Hematopoietic multipotent progenitor cell treated with erythropoietin and hydrocortisone succinate and interleukin-3 and kit ligand, for 8 days (in vitro differentiated cells): ENCODE measurements at places on chromosomes 3 and 15.

DNA sequence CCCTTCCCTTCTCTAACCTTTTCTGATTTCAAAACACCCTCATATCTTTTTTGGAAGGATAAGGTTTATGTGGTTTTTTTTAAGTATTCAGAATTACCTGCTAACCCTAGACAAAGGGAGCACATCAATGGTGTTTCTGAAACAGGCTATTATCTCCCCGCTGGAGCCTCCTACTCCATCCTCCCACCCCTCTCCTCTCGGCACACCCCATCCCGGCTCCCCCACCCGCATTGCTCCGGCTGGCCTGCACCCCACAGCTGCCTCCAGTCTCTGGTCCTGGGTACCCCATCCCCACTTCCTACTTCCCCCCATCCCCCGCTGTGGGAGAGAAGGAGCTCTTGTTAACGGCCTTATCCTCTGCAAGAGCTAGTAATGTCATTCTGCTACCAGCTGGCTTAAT lies 59.2 kb downstream of the PDIA5 start:
- no peak for DNase-seq

GRCh38 chr15:81939604-81940440 lies 106.0 kb downstream of the MEX3B start:
- DNase-seq: peak; percentile 84

GRCh38 chr3:112653881-112654300 lies 12.9 kb upstream of the CCDC80 start:
- no peak for DNase-seq

DNA sequence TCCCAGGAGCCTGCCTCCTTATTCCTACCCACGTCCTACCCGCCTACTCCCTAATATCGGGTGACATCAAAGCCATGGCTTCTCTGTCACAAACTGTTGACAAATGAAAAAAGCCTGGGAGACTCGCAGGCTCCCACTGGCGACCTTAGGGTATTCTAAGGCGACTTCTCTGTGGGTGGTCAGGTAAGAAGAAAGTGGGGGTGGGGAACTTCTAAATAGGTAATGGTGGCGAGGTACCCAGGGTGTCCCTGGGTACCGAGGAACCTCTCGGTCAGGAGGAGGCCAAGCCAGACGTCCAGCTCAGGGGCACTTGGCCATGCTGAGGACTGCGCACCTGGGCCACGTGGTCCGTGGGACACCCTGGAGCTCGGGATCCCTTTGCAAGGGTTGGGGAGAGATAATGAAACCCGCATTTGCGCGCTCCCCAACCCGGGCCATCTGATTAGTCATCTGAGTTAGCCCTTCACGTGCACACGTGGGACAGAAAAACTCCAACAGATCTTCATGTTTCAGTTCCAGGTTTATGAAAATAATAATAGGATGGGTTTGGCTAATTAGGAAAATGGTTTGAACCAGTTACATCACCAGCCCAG lies 78.2 kb downstream of the NR2F2 start:
- DNase-seq: no peak

GRCh38 chr3:29065211-29065785 lies 215.6 kb upstream of the RBMS3 start:
- DNase-seq: no peak

- DNase-seq: no peak
These were observed 1.3 kb upstream of the MASP1 start for GRCh38 chr3:187292631-187293515.

DNA sequence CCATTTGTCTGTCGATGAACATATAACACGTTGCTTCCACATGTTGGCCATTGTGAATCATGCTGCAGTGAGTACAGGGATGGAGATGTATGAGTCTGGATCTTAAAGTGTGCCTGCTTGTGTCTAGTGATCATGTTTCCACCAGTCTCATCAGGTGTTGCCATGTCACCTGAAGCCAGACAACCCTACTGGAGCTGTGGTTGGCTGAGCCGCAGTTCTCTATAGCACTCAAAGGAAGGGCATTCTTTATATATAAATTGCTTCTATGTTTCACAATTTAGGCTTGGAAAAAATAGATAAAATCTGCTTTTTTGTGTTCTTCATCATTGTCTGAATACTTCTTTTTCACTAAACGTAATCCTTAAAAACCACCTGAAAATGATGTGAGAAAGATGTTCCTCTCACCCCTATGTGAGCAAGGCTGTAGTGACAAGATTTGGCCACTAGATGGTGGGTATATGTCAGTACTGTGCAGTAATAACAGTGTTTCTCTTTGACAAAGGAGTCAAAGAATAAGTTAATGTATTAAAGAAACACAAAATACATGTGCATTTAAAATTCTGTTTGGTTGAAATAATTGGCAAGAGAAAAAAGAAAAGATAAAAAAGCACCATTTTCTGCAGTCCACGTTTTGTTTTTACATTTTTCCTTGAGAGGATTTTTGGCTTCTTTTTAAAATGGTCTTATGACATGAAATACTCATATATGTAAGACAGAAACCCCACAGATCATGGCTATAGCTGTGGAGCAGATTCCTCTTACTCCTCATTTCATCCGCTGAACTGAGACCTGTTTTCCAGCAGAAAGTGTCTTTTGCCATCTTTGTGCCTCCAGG lies 394.5 kb upstream of the DPPA4 start:
- peak; percentile 36 for DNase-seq

GRCh38 chr3:144879701-144880100 lies 908.1 kb downstream of the DIPK2A start:
- DNase-seq: no peak

DNA sequence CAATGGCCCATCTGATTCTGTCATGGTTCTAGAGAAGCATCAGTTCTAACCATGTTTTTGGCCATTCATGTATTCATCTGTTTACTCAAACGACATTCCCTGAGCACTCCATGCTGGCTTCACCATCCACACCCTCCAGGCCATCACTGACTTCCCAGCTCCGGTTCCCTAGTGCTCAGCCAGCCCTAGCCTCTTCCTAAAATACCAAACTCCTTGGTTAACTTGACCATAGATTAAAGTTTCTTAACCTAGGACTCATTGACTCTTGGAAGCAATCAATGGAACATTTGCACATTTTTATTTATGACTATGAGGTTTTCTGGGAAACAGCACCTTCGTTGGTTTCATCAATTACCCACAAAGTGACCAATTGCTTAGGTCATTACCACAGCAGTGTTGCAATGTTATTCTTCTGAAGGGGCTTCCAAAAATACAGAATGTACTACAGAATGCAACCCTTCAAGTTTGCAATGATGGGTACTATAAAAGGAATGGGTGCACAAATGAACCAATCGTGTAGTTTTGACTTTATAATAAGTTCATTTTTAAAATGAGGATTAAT lies 27.2 kb upstream of the SLC25A36 start:
- DNase-seq: no peak

DNA sequence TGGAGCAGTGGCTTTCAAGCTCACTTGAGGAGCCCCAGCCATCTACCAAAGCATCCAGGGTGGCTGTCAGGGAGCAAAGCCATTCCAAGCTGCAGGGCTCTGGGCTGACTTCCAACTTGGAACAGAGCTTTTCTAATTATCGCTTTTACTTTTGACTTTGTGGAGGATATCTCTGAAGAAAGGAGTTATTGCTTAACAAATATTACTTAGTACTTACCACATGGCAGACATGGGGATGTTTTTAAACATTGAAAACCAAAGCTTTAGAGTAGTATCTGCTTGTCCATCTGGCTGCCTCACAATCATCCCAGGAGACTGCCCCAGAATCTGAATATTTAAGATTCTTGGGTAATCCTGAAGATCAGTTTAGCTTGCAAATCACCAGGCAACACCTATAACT lies 8.9 kb downstream of the TAGLN3 start:
- no peak for DNase-seq

GRCh38 chr3:70774641-70775040 lies 462.2 kb upstream of the MDFIC2 start:
- no peak for DNase-seq

DNA sequence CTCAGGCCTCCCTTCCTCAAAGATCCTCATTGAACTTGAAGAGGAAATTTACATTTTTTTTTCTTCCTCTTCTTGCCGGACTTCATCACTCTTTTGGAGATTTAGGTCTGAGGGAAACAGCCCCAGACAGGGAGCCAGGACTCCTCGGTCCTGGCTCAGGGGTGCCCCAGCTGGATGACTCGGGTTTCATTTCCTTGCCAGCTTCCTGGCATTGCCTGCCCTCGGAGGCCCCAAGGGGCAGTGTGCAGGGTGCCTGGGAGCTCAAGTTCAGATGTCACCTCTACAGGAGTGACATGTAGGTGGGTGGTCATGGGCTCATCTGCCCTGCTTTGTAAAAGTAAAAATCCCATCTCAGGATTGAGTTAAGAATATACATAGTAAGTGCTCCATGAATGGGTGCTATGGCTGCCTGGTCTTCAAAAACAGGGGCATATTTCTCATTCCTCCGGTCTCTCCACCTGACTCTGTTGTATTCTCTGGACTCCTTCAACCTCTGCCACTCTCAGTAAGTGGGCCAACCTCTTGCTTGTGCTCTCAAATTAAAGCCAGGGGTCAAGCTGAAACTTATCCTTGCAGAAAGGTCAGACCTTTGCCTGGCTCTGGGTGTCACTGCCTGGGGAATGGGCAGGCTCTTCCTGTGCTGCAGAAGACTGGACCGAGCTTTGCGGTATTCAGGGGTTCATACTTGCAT lies 51.8 kb downstream of the SMAD6 start:
- DNase-seq: no peak

DNA sequence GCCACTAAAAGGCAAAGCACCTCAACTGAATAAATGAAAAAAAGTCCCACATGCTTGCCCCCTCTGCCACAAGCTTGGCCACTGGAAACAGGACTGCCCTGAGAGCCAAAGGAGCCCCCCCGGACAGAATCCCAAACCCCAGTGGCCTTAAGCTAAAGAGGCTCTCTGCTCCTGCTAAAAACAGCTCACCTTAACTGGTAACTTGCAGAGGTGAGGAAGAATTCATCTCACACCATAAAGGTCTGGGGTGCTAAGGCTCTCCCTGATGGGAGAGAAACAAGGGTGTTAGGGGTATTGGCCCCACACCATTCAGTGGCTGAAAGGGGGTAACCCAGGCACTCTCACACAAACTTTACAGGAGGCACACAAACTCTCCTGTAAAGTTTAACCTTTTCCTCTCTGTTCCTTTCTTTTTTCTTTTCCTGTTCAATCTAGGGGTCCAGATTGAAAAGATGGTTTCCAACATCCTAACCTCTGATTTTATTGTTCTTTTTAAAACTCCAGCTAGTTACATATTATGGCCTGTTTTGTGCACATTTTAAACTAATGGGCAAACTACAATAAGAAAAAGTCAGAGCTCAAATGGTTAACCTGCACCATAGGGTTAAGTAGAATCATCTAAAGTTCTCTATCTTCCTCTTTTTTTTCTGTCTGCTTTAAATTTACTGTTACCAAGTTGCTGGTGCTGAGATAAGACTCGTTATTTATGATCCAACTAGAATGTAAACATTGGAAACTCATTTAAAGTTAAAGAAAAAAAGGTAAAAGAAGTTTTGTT lies 19.9 kb downstream of the TRANK1 start:
- peak; percentile 46 for DNase-seq

GRCh38 chr3:184616436-184616835 lies 54.9 kb downstream of the EPHB3 start:
- DNase-seq: no peak

GRCh38 chr3:168307893-168308292 lies 212.2 kb upstream of the GOLIM4 start:
- DNase-seq: no peak

DNA sequence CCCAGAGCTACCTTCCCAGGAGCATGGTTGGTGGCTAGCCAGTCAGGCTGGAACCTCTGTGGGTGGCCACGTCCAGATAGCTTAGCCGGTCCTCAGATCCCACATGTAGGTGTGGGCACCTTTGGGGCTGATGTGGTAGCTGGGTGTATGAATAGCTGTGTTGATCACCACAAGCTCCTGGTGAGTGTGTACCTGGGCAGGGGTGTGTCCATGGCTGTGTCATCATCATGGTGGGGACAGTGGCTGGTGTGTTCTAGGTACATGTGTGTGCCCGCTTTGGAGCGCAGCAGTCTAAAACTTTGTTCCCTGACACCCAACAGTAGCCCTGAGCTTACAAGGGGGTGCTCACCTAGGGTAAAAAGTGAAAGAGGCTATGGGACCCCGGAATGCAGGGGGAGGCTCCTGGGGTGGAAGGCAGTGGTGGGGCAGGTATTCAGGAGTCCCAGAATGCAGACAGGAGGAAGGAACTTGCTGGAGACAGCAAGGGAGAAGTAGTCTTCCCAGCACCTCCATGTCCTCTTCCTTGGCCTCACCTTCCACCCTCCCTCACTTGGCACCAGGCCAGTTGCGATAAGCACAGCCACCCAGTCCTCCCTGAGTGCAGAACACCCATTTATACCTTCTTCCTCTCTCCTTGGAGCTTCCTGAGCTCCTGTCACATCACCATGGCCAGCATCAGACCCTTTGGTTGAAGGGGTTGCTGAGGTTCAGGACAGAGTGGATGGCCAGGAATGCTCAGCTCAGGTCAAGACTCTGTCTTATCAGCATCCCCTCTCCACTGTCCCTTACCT lies 1.2 kb downstream of the CISH start:
- DNase-seq: peak; percentile 90

GRCh38 chr15:96428742-96429141 lies 98.2 kb downstream of the NR2F2 start:
- no peak for DNase-seq

DNA sequence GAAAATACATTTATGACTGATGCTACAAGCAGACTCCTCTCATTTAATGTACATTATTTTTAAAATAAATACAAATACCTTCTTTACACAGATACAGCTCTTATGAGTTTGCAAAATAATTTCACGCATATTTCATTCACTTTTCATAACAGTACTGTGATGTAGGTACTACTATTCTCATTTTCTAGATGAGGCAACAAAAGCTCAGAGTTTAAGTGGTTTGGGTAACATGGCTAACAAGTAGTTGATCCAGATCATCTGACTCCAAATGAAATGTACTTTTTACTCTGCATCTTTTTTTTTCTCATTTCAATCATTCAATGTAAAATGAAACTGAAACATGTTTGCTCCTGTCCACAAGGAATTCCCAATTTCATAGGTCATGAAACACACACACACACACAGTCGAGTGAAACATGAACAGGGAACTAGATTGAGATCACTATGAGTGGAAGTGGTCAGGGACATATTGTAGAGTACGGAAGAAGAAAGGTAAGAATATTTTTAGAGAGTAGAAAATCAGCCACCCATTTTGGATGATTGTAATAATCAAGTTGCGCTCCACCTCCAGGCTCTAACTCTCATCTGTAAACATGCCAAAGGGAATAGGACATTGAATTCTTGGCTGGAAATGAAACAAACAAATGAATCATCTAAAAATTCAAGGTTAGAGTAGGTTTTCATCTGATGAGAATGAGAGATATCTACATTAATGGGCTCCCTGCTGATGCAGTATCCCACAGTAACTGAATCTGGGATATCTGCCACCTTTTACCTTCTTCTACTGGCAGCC lies 92.4 kb downstream of the CLDN1 start:
- DNase-seq: no peak

GRCh38 chr3:64016941-64017620 lies 6.2 kb downstream of the PSMD6 start:
- no peak for DNase-seq
